ENCODE measurements at places on chromosomes 2 and 18.
A peak's percentile ranks its signal among the peaks of the same experiment; 100 is the strongest.

- DNase-seq: no peak
Observed at GRCh38 chr2:238520359-238520886, 93.7 kb downstream of the ASB1 start.

GRCh38 chr2:74653589-74653984 is 460 bp upstream of the SEMA4F start:
- no peak for DNase-seq

DNA sequence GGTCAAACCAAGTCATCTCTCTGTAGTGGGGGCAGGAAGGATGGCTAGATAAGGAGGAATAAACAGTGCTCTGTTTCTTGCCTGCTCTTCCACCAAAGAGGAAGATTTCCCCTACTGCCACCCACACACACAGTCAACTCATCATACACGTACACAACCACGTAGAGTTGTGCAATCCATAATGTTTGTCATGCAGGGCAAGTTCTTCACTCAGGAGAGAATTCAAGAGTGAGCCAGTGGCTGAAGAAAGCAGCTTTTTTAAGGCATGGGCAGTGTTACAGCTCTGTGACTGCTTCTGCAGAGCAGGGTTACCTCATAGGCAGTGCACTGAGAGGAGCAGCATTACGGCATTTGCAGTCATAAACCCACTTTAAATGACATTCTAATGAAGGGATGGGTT is 283.0 kb downstream of the RND3 start:
- no peak for DNase-seq

DNA sequence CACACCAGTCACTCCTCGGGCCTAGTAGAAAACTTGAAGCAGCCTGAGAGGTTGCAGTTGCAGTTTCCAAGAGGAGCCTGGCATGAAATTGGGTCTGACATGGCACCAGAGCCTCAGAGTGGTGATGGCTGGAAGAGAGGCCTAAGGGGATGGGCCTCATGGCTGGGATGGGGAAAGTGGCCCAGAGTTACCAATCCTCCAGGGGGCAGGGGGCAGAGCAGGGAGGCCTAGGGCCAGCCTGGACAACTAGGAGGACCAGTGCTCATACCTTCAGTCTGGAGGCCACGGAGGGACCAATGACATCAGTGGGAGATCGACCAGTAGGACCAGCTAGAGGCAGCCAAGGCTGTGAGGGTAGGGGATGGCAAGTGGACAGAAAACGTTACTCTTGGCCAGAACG is 15.1 kb upstream of the ADCY3 start:
- no peak for DNase-seq

GRCh38 chr2:203873921-203874631 is 6.5 kb downstream of the CTLA4 start:
- DNase-seq: no peak

DNA sequence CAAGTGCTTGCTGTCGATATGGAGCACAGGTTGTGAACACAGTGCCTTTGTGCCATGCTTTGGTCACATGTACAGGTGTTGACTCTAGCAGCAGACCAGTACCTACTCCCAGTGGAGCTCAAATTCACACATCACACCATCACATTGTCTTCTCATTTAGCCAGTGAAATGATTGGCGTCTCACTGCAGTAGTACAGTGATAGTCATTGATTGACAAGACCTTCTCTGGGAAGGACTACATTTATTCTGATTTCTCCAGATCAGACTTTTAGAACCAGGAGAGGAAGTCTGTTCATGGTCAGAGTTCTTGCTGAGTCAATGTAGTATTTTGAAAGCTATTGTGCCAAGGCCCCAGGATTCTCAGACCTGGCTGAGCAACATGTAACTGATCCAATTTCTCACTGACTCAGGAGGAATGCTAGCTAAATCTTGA is 75.2 kb downstream of the FMNL2 start:
- peak; percentile 70 for DNase-seq

GRCh38 chr18:79118797-79119196 is 49.6 kb downstream of the ATP9B start:
- DNase-seq: no peak

DNA sequence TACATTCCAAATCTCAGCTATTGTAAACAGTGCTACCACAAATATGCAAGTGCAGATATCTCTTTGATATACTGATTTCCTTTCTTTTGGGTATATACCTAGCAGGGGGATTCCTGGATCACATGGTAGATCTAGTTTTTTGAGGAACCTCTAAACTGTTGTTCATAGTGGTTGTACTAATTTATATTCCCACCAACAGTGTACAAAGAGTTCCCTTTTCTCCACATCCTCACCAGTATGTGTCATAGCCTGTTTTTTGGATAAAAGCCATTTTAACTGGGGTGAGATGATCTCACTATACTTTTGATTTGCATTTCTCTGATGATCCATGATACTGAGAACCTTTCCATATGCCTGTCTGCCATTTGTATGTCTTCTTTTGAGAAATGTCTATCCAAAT is 6.3 kb upstream of the CCNT2 start:
- peak; percentile 49 for DNase-seq

- no peak for DNase-seq
Observed at GRCh38 chr2:237505188-237505939, 18.3 kb downstream of the MLPH start.

DNA sequence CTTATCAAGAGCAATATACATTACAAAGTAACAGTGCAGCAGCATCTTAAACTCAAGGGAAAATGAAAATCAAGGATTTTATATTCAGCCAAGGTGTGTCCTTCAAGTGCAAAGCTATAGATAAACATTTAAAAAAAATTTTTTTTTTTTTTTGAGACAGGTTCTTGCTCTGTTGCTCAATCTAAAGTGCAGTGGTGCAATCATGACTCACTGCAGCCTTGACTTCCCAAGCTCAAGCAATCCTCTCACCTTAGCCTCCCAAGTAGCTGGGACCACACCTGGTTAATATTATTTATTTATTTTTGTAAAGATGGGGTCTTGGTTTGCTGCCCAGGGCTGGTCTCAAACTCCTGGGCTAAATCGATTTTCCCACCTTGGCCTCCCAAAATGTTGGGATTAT is 9.0 kb downstream of the CDKL4 start:
- no peak for DNase-seq

- no peak for DNase-seq
Observed at GRCh38 chr2:28045676-28046351, 155.3 kb downstream of the BABAM2 start.

DNA sequence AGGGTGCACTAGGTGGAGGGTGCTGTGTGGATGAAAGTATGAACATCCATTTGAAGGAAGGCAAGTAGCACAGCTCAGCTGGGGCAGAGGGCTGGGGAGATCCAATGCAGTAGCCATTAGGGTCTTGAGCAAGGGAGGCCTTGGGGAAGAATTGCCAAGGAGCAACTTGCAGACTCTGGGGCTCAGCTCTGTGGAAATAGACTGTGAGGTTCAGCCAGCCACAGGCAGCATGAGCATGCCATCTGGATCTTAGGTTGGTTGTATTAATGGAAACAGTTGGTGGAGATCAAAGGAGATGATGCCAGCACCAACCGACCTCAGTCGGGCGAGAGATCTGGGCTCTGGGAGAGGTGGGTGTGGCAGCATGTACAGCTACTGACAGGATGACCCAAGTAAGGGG is 5.6 kb downstream of the ZAP70 start:
- no peak for DNase-seq

DNA sequence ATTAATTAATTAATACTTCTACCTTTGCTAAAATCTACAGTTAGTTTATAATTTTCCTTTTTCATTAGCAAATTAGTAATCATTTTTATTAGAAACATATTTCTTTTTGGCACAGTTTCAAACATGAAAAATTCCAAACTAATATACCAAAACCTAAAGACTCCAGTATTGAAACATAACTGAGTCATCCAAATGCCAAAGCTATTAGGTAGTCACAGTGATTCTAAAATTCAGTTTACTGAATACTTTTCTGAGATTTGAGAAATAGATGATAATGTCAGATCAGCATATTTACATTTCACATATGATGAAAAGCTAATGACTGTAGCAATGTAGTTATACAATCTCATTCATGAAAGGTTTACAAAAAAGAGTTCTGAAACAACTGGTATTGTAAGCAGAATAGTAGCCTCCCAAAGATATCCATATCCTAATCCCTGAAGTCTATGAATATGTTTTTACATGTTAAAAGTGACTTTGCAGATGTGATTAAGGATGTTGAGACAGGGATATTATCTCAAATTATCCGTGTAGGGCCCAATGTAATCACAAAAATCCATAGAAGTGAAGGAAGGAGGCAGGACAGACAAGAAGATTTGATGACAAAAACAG is 680.2 kb upstream of the CHAC2 start:
- DNase-seq: no peak

- DNase-seq: no peak
Observed at GRCh38 chr2:104049438-104049837, 804.5 kb upstream of the POU3F3 start.

GRCh38 chr18:45386041-45386655 is 229.1 kb upstream of the SLC14A2 start:
- no peak for DNase-seq

DNA sequence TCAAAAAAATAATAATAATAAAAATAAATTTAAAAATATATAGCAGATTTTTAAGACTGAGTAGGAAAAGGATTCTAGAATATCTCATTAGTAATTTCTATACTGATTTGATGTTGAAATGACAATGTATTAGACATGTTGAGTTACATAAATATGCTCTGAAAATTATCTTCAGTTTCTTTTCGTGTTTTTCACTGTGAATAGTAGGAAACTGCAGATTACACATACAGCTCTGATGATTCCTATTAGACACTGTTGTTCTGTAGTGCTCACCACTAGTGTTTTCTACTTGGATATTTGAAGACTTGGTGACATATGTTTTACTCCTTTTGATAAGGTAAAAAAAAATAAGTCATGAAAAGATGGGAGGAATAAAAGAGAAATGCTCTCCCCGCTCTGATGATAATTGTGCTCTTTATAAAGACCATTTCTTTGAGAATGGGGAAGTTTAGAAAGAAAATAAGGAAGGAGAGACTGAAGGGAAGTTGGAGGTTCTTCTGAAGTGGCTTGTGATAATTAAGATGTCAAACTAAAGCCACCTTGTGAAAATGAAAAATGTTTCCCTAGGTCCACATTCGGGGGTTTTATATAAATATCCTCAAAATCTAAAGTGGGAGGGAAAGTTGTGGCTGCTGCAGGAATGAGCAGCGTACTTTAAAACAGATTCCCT is 52.9 kb downstream of the SLC9A2 start:
- no peak for DNase-seq

DNA sequence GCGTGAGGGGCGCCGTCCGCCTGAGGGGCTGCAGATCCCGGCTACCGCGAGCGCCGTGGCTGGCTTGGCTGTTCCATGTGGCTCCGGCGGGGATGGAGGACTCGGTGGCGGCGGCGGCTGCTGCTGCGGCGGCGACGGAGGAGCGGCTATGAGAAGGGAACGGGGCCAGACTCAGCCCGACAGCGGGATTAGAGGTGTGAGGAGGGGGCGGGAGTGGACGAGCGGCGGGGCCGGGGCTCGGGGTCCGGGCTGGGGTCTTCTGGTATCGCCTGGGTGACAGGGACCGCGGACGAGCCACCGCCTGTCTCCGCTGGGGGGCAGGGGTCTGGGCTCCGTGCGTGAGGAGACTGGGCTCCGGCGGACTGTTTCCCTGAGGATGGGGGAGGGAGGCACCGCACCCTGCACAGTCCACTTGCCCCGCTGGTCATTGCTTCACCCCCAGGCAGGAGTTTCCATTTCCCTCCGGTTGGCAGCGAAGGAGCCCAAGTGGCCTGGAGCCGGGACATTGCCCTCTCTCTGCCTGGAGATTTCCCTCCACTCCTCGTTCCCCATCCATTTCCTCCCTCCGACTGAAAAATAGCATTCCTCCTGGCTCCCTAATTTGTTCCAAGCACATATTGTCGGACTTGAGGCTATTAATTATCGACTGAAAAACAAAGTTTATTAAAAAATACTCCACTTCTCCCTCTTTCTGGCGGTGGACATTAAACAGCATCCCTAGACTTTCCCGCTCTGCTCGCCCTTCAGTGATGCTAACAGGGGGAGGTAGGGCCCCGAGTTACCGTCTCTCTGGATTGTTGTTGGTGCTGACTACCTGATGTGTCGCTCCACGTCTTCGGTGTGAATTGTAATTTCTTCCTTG is 577 bp downstream of the EHBP1 start:
- DNase-seq: peak; percentile 47

DNA sequence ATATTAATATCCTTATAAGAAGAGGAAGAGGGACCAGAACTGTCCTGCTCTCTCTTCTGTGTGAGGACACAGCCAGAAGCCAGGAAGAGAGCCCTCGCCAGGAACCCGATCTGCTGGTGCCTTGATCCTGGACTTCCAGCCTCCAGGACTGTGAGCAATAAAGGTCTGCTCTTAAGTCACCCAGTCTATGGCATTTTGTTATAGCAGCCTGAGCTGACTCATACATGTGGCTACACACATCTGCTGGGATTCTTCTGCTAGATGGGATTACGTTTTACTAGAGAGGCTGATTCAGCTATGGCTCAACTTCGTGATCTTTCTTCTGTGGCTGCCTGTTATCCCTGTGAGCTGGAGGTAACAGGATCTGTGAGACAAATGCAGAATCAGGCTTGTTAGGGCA is 29.6 kb downstream of the ARL4C start:
- no peak for DNase-seq

- no peak for DNase-seq
Observed at GRCh38 chr2:176936410-176936809, 276.2 kb upstream of the HNRNPA3 start.

DNA sequence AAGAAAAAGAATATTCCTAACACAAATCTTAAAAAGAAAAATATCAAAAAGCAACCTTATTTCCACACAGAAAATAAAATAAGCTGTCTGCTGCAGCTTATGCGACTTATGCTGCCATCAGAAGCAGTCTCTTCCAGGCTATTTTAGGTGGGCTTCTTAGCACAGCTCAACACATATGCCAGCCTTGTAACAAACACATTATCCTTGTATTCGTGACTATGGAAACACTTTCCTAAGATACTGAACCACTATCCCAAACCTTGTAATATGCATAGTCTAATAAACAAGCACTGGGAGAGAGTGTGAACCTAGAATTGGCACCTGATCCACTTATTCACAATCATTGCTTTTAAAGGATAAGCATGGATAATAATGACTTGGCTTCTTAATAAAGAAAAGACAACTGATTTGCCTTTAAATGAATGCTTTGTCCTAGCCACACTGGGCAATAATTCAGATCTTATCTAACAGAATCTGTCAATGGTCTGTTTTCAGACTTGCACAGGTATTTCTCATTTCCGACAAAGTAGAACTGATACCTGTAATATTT is 40.0 kb upstream of the RNU4ATAC start:
- DNase-seq: no peak

Measured in lung microvascular endothelial cell (primary cell).